CD4-positive, CD25-positive, alpha-beta regulatory T cell (primary cell): ENCODE measurements at places on chromosomes 4 and X. TPM values are rescaled to one million over a fixed set of nuclear protein-coding genes. Genes with fewer than 3 reads are reported as not detected.

DNA sequence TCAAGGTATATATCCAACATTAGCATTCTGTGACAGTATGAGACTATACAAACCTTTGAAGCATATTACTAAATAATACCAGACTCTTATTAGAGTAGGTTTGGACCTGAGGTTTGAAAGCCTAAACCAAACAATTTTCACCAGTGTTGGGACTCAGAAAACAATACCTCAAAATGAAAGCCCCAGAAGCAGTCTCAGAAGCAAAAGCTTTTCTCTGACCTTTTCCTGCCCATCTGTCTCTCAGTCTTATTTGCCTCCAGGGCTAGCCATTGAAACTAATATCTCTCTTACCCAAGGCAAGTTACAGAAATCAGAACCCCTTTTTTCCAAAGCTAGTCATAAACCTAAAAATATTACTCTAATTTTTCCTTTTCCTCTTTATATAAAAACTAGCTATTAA lies 163.3 kb downstream of the PTCHD1 start:
- H3K4me1 ChIP-seq: no peaks in the 10 kb centered on the region
- no peaks in the 10 kb centered on the region for H3K36me3 ChIP-seq
- no peak overlapping the region for H3K27ac ChIP-seq
- no peak for DNase-seq
- no peak overlapping the region for H3K4me3 ChIP-seq
- H3K27me3 ChIP-seq: no peaks in the 10 kb centered on the region

- H3K4me3 ChIP-seq: no peak overlapping the region
- no peak for DNase-seq
- H3K27ac ChIP-seq: no peak overlapping the region
- no peaks in the 10 kb centered on the region for H3K4me1 ChIP-seq
These were observed 222.6 kb upstream of the PPARGC1A start for GRCh38 chr4:24112466-24112865.

DNA sequence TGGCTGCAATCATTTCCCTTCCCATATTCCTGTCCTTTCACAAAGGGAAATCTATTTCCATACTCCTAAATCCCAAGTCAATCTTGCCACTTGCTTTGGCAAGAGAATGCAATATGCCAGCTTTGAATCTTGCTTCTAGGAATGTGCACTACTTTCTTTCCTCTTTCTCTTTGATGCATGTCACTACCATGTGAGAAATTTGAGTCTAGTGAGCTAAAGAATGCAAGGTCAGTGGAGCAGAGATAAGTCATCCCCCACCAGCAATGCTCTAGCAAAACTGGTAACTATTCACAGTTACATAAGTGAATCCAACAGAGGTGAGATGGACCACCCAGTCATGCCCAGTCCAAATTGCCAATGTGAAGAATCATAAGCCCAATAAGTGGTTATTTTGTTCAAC lies 910.4 kb downstream of the RAB28 start:
- H3K27me3 ChIP-seq: no peaks in the 10 kb centered on the region
- no peak overlapping the region for H3K27ac ChIP-seq
- H3K36me3 ChIP-seq: no peaks in the 10 kb centered on the region
- H3K4me1 ChIP-seq: no peaks in the 10 kb centered on the region

- no peak for DNase-seq
- peak overlapping the region; percentile 90 for H3K4me3 ChIP-seq
- H3K27me3 ChIP-seq: no peaks in the 10 kb centered on the region
- no peaks in the 10 kb centered on the region for H3K36me3 ChIP-seq
These were observed 21.4 kb upstream of the RBPJ start for GRCh38 chr4:26299254-26299882.

- H3K4me1 ChIP-seq: no peaks in the 10 kb centered on the region
- no peaks in the 10 kb centered on the region for H3K36me3 ChIP-seq
- H3K27ac ChIP-seq: no peak overlapping the region
- no peaks in the 10 kb centered on the region for H3K27me3 ChIP-seq
- H3K4me3 ChIP-seq: no peak overlapping the region
These were observed 80.8 kb upstream of the BMPR1B start for GRCh38 chr4:94676970-94677369.

- H3K36me3 ChIP-seq: no peaks in the 10 kb centered on the region
- no peaks in the 10 kb centered on the region for H3K4me1 ChIP-seq
- H3K27me3 ChIP-seq: no peaks in the 10 kb centered on the region
These were observed 670.0 kb upstream of the AMOT start for GRCh38 chrX:113510586-113510985.

DNA sequence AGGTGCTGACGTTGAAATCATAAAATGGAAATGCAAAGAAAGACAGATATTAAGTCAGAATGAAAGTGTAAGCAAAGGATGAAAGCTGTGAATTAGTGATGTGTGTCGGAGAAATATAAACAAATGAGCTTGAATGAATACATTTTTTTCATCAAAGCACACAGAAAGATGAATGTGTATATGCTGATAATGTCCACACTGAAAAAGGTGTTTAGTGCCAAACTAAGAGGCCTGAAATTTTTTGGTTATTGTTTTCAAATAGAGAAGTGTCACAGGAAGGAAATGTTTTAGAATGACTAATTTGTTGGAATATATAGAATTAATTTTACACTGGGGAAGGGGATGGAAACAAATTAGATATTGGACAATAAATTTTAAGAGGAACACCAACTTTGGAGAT lies 1217.6 kb downstream of the PCDH18 start:
- no peak overlapping the region for H3K27ac ChIP-seq
- no peak overlapping the region for H3K4me3 ChIP-seq
- H3K27me3 ChIP-seq: no peaks in the 10 kb centered on the region

Gene SLC4A4
- polyA plus RNA-seq: not detected

Gene RPA4
- polyA plus RNA-seq: not detected

Gene UGT2B7
- polyA plus RNA-seq: not detected
